ENCODE measurements at places on chromosomes 3 and 15. TPM values are rescaled to one million over a fixed set of nuclear protein-coding genes. Genes with fewer than 3 reads are reported as not detected.

Gene MRPS11
- 15.5 TPM for total RNA-seq

Gene SLC2A2
- not detected for total RNA-seq

Gene CPNE4
- 7.9 TPM for total RNA-seq

Gene SCAMP5
- 49.2 TPM for total RNA-seq

Gene COL6A5
- total RNA-seq = under 0.01 TPM

Gene SOX14
- total RNA-seq = not detected

Gene PSMD2
- total RNA-seq = 207 TPM

Gene RFX7
- total RNA-seq = 30.5 TPM

Gene ARPP21
- total RNA-seq = 224 TPM

Gene FSIP1
- total RNA-seq = 7.4 TPM

Gene FRMD4B
- 49.9 TPM for total RNA-seq

Gene FOXB1
- not detected for total RNA-seq

Gene SH2D7
- not detected for total RNA-seq

Gene IL5RA
- 0.49 TPM for total RNA-seq
